ENCODE measurements at places on chromosomes 13 and 19. TPM values are rescaled to one million over a fixed set of nuclear protein-coding genes. Genes with fewer than 3 reads are reported as not detected.

ZNF416 gene
- total RNA-seq, result 2.0 TPM

GARIN5A gene
- total RNA-seq, result 0.69 TPM

PGLYRP2 gene
- total RNA-seq, result not detected

FCER2 gene
- not detected for total RNA-seq

KRTDAP gene
- total RNA-seq, result not detected

DNA sequence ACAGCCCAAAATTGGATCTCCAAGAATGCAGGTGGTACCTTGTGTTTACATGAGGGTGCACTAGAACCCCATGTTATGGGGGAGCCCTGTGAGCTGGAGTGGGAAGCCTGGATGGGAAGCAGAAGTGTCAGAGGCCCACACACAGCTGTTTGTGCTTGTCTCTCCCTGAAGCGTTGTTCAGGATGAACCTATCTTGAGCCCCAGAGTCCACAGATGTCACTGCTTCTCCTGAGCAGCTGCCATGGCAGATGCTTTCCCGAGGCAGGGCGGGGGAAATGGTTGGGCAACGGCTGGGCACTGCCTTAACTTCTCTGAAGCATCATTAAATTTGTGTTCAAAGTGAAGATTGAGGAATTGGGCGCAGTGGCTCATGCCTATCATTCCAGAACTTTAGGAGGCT is 17.1 kb upstream of the CHST8 start:
- DNase-seq, result no peak

DNA sequence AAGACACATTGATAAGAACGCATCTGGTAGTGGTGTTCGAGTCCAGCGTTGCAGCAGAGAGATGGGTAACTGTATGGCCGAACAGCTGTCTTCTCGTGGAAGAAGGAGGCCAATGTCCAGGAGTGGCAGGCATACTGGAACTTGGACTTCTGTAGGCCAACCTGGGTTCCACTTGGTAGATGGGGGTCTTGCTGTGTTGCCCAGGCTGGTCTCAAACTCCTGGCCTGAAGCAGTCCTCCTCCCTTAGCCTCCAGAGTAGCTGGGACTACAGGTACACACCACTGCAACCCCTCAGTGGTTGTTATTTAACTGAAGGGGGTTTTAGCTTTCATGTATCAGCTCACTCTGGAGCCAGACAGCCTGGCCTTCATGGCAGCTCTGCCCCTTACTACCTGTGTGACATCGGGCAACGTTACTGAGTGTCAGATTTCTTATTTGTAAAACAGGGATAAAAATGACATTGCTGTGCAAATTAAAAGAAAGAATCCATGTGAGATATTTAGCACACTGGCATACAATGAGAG is 2.4 kb upstream of the UQCRFS1 start:
- no peak for DNase-seq

DNA sequence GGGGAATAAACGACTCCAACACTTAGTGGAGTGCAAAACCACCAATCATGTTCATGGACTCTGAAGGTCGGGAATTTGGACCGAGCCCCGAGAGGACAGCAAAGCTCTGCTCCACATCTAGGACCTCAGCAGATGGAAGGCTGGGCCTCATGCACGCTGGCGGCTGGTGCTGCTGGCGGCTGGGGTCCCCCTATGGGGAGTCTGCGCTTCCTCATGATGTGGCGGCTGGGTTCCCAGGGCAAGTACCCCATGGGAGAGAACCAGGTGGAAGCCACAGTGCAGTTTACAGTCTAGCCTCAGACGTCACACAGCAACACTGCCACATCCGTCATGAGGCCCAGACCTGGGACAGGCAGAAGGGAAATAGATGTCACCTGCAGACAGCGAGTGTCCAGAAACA is 13.2 kb downstream of the PEPD start:
- DNase-seq, result no peak

- no peak for DNase-seq
These were observed 471.4 kb downstream of the MYO16 start for GRCh38 chr13:109100705-109101304.

GRCh38 chr19:14142262-14143190 is 6.1 kb upstream of the ASF1B start:
- no peak for DNase-seq

DNA sequence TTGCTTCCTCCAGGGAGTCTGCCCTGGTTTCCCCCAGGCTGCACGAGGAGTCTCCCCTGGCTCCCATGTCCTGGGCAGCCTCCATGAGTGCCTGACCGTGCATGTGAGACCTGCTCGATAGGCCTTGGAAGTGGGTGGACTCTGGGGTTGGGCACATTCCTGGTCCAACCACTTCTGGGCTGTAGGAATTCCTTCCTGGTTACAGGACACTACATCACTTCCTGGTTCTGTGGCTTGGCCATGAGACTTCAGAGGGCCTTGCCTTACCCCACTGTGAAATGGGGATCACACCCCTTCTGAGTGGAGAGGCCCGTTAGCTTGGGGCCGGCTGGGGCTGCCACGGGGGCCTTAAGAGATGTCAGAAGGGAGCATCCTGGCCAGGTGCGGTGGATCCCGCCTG is 4.0 kb upstream of the ZNF628 start:
- DNase-seq, result no peak
